CD4-positive, alpha-beta T cell treated with Interleukin-21 for 1 hour (primary cell): ENCODE measurements at places on chromosomes 1 and 21.

DNA sequence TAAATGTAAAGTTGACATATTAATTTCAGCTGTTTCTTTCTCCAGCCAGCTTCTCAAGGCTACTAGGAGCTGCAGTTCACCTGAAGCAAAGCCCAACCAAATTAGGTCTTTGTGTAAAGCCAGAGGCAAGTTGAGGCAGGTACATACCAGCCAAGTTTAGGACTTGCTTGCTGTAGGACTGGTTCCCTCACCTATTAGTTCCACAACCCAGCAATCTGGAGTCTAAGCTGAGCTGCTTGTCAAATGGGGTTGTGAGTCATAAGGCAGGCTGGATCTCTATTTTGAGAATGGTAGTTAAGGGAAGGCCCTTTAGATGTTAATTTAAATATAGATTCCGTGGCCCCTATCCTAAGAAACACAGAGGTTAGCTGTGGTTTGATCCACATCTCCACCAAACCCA, 7.6 kb upstream of the FLG2 start:
- DNase-seq: no peak

DNA sequence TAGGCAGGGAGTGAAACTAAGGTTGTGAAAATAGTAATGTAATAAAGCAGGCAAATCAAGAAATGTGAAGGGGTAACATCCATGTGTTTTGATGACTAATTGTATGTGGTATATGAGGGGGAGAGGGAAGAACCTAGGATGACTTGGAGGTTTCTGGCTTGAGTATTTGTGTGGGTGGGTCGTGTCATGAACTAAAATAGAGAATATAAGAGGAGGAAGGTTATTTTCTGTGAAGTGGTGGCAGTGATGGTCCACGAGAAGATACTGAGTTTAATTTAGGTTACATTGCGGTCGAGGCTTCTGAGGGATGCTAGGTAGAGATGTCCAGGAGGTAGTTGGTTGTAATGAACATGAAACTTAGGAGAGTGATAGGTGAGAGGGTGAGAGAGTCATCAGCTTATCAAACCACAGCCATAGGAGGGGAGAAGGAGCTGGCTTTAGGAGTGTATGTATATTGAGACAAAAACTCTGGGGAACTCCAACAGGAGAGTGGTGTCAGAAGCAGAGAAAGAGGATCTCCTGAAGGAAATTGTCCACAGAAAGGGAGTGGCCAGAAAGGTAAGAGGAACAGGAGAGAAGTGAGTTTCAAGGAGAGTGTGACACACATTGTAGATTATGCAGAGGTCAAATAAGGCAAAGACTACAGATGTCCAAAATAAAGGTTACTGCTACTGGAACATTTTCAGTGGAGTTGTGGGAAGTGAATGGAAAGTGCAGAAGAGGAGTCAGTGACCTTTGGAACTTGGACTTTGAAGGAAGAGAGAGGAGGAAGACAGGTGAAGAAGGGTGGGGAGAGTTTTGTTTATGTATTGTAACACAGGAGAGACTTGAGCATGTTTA, 89.0 kb upstream of the MACF1 start:
- DNase-seq: no peak

- DNase-seq: peak; percentile 51
Observed at GRCh38 chr1:87333692-87334347, 5.1 kb downstream of the LMO4 start.

DNA sequence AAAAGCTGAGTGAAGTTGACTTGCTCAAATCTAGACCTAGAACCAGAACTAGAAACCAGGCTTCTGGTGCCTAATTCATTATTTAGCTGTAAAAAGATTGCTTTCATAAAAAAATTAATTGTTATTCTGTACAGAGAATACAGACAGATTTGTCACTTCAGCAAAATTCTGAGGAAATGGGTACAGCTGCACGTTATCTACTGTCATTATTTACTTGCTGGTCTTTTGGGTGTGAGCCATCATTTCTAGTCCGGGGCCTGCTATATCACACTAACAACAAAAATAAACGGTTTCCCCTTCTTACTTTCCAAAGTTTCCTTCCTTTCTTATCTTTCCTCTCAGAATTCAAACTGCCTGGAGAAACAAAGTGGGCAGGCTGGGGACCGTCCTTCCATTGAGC, 68.3 kb downstream of the PTGER3 start:
- no peak for DNase-seq

GRCh38 chr21:22961258-22961657, 1963.0 kb downstream of the NCAM2 start:
- no peak for DNase-seq

GRCh38 chr1:147492207-147492606, 49.1 kb upstream of the BCL9 start:
- DNase-seq: no peak

DNA sequence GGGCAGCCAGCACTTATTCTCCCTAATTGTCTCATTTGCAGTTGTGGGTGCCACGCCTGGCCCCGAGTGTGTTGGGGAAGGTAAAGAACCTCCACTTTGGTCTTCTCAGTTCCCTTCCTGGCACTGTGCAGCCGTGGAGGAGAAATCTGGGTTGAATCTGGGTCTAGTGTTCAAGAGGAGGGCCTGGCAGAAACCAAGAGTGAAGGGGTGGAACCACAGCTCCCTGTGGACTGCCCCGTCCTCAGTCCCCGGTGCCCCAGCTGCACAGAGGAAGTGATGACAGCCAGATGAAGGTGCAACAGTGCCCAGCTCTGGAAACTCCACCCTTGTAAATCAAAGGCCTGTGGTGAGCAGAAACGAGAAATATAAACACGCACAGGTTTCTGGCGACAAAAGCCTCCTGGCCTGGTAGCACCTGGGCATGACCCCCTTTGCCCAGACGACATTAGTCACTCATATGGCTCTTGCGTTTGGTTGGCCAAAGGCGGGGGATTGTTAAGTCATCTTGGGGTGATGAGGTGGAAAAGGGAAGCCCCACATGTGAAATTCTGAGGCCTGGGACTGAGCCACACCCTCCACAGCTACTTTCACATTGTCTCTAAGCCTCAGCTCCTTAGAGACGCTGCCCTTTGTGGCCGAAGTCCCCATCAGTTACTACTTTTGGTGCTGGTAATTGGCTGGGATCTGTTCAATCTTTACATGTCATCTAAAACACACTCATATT, 4.2 kb upstream of the ECE1 start:
- DNase-seq: peak; percentile 96
